ENCODE measurements at places on chromosomes 4 and X.

DNA sequence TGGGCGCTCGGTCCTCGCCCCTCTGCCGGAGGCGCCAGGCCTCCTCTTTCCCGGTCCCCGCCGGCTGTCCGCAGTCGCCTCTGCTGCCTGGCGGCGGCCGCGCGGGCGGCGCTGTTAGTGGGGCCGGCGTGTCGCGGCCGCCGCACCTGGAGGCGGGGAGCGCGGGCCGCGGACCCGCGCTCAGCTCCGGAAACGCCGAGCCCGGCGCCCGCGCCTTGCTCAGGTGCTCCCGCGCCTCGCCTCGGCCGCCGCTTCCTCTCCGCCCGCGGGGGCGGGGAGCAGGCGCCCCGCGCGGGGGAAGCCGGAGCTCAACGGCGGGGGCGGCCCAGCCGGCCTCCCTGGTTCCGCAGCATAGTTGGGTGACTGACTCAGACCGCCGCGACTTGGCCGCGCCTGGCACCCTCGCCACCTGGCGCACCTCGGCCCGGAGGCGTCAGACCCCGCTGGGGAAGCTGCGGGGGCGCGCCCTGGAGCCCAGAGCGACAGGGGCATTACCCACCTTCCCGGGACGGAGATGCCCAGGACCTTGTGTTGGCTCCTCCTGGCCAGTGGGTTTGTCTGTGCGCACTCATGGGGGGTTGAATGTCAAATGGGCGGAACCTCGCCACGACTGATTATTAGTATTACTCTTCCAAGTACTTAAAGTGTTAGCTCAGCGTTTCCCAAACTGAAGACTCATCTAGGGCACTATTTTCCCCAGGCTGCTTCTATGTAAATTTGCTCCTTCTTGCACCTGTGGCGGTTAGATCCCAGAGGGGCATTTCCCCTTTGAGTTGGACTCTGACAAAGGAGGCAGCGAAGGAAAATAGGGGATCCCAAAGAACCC is at the start of gene ARAP2:
Gene ARAP2, minus strand, starts transcription at position 258 of the 826 bp plus-strand sequence. CDS start 15,028 bp downstream, outside the sequence.
- DNase-seq = peak; percentile 72

DNA sequence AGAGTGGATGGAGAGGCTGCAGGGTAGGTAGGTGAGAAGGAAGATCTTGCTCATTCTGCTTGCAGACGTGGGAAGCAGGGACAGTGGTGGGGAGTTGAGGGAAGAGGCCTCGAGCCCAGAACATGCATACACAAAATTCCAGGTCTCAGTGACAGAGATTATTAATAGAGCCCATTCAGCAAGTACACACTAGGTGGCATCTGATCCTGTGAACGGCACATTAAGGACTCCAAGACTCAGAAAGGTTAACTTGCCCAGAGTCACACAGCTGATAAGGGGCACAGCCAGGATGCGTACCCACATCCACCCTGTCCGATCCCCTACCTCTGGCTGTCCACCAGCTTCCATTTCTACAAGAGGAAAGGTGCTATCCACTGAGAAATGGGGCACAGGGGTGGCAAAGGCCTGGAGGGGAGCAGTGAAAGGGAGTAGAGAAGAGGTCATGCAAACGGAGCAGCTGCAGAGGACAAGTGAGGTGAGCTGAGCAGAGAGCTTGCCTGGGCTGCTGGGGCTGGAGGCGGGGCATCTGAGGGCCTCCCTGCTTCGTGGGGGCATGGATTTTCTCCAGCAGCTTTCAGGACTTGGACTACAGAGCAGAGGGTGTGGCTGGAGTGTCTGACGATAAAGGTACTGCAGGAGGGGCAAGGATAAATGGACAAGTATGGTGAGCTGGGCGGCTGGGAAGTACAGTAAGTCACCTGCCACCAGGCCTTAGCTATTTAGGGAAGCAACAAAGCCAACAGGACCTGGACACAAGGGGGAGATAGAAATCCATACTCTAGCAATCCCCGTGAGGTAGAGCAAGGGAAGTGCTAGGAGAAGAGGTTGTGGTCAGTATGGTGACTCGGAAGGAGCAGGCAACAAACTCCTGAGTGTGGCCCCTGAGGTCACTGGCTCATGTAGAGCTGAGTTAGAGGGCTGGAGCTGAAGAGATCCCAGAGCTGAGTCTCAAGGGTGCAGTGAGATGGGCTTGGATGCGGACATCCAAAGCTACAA is 11.2 kb downstream of the IDS start:
- no peak for DNase-seq

- DNase-seq = no peak
Observed at GRCh38 chr4:26141911-26142638, 178.7 kb upstream of the RBPJ start.

DNA sequence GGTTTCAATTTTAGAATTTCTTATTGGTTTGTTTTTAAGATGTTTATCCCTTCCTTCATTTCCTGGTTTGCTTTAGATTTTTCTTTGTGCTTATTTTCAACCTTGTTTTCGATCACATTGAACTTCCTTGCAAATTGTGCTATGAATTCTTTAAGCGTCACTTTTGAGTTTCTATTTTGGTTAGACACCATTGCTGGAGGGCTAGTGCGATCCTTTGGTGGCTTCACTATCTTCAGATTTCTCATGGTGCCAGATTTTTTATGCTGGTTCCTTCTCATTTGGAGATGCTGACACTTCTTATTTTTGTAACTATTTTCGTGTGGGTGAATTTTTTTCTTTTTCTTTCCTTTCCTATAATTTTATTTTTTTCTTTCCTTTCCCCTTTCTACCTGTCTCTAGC is 227.2 kb upstream of the HDX start:
- no peak for DNase-seq

DNA sequence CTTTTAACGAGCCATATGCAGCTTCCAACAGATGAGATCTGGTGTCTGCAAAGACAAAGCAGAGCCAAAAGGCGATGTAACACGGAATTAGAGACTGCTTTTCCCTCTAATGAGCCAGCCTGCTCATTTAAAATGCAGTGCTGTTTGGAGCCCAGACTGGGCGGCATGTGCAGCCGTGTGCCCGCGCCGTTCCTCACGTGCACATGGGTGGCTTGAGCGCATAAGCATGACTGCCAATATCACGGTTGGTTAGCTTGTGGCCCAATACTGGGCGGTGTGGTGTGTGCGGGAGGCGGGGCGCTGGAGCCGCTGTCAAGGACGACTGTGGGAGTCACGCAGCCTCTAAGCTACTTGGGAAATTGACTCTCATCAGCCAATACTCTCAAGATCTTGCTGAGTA is 87.0 kb upstream of the SCOC start:
- DNase-seq = no peak

GRCh38 chr4:166675411-166675810 is 558.9 kb downstream of the SPOCK3 start:
- no peak for DNase-seq

DNA sequence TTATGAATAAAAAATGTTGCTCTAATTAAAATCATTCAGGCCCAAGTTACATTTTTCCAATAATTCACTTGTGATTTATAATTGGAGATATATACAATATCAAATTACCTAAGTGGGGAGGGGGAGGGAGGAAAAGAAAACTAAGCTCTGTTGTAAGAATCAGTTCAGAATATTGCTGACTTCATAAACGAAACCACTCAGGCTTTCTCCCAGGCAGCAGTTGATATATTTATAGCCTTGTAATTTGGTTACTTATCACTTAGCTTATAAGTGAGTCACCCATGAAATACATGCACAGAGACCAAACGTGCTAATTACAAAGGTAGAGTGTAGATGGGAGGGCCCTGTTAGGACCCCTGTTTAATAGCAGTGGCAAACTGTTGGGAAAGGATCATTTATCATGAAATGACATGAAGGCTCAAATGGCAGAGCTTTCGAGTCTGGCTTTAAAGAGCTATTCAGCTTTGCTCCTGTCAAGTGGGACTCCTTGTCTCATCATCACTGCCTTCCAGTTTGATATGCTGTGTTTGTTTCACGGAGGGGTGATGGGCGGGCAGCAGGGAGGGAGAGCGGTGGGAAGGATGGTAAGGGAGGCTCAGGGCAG is 105.6 kb upstream of the PGRMC2 start:
- no peak for DNase-seq

DNA sequence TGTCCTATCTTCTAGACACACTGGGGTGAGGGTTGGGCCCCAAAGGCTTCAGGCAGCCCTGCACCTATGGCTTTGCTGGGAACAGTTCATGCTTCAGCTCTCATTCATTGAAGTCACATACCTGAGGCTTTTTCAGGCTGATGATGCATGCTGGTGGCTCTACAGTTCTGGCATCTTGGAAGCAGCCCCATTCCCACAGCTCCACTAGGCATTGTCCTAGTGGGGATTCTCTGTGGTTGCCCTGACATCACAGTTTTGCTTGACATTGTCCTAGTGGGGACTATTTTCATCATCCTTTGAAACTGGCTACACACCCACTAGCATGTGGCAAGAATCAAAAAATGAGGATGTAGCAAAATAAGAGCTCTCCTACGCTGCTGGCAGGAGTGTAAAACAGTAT is 37.7 kb upstream of the C4orf17 start:
- no peak for DNase-seq

GRCh38 chrX:24761306-24761705 is 67.6 kb downstream of the POLA1 start:
- DNase-seq = no peak

- no peak for DNase-seq
Observed at GRCh38 chr4:108213308-108213707, 44.6 kb upstream of the LEF1 start.

- DNase-seq = no peak
Observed at GRCh38 chrX:119736206-119736764, 22.1 kb upstream of the SOWAHD start.

DNA sequence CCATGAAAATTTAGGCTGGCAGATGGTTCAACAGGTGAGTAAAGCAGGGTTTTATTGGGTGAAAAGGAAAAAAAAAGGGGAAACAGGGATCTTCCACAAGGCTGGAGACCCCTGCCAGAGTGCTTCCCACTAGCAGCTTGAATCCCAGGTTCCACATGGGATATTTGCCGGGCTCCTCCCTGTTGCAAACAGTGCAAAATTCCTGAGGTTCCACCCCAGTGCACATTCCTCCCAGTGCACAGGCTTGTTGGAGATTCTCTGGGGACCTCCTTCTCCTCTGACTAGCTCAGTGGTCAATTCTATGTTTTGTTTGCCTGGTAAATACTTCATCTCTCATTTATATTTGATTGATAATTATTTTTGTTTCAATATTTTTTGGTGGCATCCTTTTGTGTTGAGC is 66.4 kb upstream of the UGT2B15 start:
- DNase-seq = no peak

DNA sequence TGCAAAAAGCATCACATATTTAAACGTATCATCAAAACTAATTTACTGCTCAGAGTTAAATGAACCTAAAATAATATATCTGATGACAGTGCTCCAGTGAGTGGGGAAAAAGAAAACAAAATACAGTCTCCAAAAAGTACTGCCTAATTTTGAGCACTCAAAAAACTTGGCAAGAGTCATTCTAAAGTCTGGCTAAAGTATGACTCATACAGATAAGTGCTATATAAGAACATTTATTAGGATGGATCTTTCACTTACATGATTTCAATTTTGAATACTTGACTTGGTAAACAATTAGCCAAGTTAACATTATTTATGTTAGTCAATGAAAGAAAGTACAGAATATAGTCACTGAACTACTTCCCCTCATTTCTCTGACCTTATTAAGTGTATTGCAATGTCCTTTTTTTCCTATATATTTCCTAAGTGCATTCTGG is 27.2 kb downstream of the FBXO8 start:
- DNase-seq = no peak

DNA sequence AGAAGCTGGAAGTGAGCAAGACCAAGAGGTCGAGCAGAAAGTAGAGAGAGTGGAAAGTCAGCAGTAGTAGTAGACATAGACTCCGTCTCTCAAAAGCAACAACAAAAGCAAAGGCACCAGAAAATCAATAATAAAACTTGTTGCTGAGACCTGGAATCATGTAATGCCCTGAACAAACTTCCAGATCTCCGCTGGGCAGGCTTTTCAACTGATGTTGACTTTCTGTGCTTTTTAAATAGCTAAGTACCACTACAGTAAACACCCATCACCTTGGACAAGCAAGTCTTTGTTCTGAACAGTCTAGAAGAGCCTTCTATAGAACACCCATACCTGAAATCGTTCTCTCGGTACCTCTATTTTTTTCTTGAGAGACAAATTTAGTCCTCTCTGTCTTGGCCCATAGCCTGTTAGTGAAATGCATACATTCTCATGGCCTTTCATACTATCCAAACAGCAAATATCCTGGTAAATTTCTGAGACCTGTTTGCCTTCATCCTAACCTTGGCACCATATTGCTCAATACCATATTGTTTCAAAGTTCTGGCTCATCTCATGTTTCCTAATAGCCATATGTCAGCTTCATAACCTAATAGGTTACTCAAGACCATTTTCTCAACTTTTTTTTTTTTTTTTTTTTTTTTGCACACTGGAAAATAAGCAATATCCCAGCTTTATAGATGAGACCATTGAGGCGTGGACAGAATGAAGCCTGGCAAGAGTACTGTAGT is 200.6 kb upstream of the RBPJ start:
- no peak for DNase-seq

DNA sequence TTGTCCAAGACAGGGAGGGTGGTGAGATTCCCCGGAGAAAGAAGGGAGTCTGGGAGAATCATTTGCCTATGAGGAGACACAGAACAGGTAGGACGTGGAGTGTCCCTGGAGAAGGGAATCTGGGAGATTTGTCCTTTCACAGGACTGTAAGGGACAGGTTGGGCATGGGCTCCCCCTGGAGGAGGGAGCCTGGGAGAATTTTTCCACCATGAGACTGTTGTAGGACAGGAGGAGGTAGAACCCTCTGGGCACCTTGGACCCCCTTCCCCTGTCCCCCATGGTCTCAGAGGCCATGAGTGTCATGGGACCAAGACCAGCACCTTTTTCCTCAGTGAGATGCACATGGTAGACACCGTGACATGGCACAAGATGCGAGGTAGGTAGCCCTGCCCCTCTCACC is 2.8 kb downstream of the PORCN start:
- no peak for DNase-seq

- no peak for DNase-seq
Observed at GRCh38 chr4:47744253-47744652, 93.6 kb downstream of the CORIN start.

DNA sequence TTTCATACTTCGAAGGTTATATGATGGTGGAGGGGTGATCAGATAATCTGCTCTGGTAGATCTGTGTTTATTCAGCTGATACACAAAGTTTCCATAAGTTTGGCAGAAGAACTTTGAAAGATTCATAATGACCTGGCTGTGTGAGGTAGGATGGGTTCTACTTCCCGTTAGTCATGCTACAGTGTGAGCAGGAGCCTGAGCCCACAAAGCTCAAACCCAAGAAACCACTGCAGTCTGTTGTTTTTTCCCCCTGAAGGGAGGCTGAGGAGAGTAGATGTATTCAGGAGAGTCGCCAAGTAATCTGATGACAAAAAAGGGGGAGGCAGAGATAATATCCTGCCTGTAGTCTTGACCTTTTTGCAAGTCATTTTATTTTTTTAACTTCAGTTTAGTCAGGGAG is 52.8 kb upstream of the PPP3CA start:
- peak; percentile 20 for DNase-seq

- no peak for DNase-seq
Observed at GRCh38 chr4:17206829-17207801, 304.8 kb downstream of the QDPR start.

GRCh38 chr4:70666369-70666768 is at the start of gene JCHAIN:
Gene JCHAIN, minus strand, starts transcription at chr4:70666508. Its CDS starts 18 bp downstream, at chr4:70666490.
- DNase-seq = no peak

GRCh38 chr4:986879-987623 is at the start of gene IDUA:
Gene IDUA, plus strand, starts transcription at chr4:987044. Its CDS starts 41 bp downstream, at chr4:987085.
- DNase-seq = peak; percentile 88
